ENCODE measurements at places on chromosomes 3 and 15.

GRCh38 chr3:152554980-152555379, 280.0 kb upstream of the P2RY1 start:
- DNase-seq, result no peak

- DNase-seq, result no peak
Measured at GRCh38 chr3:9781978-9782603, 10.2 kb downstream of the TADA3 start.

- DNase-seq, result no peak
Measured at GRCh38 chr3:156819842-156820691, 6.1 kb upstream of the LEKR1 start.

- DNase-seq, result peak; percentile 46
Measured at GRCh38 chr15:91854639-91854990, 1.1 kb downstream of the SLCO3A1 start.

DNA sequence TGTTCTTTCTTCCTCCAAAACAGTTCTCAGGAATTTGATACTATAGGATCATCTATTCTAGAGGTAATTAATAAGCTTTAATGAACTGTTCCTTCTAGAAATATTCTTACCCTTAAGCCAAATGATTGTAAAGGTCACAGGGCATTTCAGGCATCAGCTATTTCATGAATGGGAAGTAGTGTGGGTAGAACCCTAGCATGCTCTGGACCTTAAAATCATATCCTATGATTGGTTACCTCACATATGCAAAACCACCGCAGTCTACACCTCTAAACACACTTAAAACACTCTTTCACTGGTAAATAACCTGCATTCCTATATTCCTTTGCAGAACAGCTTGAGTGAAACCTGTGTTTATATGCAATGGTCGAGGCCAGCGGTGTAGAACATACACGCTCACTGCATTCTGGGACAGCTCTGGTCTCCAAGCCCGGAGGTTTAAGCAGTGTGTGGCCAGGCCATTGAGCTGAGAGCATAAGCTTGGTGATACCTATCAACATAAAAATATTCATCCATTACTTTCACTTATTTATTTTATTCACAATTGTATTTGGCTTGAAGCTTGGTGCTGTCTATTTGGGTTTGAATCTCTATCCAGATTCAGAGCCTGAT, 87.7 kb upstream of the RASGRP1 start:
- DNase-seq, result no peak

DNA sequence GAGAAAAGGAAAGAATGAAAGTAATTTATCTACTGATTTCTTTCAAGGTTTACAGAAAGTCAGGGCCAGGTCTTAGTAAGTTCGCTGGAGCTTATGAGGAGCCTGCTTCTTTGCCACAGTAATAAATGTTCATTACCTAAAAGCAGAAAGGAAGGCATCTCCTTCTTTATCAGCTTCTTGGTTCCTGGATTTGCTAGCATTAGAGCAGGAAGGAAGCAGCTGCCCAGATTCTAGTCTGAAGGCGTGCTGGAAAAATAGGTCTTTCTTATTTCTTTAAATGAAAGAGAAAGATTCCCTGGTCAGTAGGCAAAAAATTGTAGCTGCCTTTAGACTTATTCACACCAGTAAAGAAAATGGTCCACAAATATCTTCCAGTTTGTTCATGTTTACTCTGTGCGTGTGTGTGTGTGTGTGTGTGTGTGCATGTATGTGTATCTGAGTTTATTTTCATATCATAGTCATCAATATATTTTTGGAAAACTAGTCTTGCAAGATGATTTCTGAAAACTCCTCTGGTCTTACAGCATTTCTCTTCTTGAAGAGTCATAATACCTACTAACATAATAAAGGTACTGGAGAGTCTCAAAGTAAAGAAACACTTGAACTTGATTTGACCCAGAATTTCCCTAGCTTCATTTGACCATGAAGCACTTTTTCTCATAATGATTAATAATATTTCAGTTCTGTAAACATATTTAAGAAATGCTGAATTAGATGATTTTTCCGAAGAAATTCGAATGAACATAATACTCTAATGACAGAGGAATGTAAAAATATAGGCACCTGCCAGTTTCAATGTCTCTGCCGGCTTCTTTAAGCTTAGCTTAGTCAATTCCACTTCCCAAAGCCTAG, 255.3 kb upstream of the ZPLD1 start:
- DNase-seq, result no peak

DNA sequence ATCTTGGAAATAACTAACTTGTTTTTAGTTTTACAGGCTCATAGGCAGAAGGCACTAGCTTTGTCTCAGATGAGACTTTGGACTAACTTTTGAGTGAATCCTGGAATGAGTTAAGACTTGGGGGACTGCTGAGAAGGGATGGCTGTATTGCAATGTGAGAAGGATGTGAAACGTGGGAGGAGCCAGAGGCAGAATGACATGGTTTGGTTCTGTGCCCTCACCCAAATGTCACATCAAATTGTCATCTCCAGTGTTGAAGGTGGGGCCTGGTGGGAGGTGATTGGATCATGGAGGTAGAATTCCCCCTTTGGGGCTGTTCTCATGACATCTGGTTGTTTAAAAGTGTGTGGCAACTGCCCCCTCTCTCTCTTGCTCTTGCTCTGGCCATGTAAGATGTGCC, 28.8 kb upstream of the CCDC50 start:
- DNase-seq, result no peak
